ENCODE measurements at places on chromosomes 12 and 14.

GRCh38 chr14:32217301-32217700 is 14.2 kb upstream of the RNU6-8 start:
- no peak for DNase-seq

GRCh38 chr12:47214771-47215170 is 135.0 kb upstream of the AMIGO2 start:
- DNase-seq = no peak

- no peak for DNase-seq
These were observed 4.2 kb upstream of the XPOT start for GRCh38 chr12:64400041-64400440.

DNA sequence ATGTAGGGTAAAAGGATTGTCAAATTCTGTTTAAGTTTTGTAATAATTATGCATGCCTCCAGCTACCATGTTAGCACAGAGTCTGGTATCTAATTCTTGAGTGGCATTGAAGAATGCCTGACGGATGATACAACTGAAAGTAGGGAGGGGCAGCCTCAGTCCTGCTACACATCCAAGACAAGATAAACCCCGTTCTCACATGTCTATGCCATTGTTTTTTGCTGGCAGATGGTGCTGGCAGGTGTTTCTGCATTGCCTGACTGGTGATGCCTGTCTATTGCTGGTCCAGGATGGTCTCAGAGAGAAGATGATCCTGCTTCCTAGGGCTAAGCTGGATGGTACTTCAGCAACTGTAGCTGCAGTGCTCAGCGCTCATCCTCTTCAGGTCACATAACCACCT is 245.8 kb upstream of the NAV3 start:
- DNase-seq = no peak

GRCh38 chr12:113689047-113689610 is 217.5 kb upstream of the LHX5 start:
- DNase-seq = no peak

DNA sequence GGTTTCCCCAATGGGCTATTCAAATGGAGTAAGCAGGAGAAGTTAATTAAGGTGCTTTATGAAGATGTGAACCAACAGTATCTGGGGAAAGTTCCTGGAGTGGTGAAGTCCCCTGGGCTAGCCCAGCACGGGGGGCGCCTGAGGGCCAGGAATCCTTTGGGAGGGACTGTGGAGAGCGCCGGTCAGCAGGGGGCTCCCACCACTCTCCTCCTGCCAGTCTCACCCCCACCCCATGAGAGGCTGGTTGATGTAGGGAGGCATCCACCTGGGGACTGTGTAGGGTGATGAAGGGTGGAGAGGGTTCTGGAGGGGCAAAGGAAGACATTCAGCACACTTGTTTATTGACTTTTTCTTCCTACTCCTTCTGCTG is 4.4 kb downstream of the CEBPE start:
- no peak for DNase-seq

DNA sequence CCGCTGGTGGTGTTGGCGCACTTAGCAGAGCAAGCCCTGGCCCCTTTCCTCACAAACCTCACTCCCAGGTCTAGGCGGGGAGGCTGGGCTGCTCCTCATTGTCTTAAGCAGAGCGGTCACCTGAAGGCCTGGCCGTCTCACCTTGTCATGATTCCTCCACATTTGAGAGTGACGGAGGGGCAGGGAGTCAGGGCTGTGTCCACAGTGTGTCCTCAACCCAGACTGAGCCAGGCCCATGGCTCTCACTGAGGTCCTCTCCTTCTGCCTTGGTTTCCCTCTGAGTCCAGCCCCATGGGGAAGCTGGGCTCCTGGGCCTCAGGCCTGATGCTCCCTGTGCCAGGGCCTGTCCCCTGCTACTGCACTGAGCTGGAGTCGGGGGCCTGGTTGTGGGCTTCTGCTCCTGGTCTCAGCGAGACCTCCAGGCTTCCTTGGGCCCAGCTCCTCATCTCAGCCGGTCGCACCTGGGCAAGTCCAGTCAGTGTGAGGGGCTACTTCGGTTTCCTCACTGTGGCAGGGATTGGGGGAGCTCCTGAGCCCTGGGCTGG is 44.9 kb downstream of the KRT80 start:
- DNase-seq = no peak

GRCh38 chr12:121712190-121712460 is 427 bp upstream of the TMEM120B start:
- DNase-seq = no peak

DNA sequence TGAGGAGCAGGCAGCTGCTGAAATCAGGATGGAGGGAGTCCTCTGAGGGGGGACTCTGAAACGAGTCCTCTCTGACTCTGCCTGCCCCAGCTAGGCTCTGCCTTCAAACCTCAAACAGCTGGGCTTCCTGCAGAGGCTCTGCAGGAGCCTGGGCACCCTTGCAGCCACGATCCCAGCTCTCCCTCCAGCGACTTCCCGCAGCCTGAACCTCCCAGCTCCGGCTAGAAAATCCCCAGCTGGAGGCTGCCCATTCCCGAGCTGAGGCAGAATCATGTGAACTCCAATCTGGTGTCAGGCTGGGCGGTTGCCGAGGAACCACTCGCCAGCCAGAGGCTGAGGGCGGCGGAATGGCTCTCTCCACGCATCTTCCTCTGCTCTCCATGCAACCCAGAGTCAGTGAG is at the start of gene GPR68:
Gene GPR68, minus strand, starts transcription at position 204 of the 401 bp plus-strand sequence. CDS start 9,654 bp downstream, outside the sequence.
- no peak for DNase-seq

- DNase-seq = no peak
These were observed 303.3 kb downstream of the DPF3 start for GRCh38 chr14:72590577-72590976.

- DNase-seq = no peak
These were observed 93.2 kb downstream of the NAV3 start for GRCh38 chr12:77923882-77924281.

DNA sequence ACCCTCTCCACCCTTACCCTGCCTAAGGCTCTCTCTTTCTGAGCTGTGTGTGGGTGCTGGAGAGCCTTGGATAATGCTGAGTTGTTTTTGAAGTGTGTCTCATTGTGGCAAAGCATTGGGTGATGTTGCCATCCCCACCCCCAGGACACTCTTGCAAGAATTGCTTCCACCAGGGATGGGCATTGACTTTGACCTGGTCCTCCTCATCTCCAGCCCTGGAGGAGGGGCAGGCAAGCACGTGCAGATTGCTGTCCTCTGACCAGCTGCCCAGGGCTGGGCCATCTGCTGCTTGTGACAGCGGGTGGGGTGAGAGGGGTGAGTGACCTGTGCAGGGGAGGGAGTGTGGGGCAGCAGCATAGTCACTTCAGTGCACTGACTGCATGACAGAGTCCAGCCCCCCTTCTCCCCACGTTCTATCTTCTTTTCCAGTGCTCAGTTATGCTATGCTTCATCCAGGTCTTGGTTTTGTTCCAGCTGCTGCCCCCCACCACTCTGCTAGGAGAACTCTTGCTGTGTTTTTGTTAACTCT is 26.2 kb downstream of the SUSD6 start:
- no peak for DNase-seq

DNA sequence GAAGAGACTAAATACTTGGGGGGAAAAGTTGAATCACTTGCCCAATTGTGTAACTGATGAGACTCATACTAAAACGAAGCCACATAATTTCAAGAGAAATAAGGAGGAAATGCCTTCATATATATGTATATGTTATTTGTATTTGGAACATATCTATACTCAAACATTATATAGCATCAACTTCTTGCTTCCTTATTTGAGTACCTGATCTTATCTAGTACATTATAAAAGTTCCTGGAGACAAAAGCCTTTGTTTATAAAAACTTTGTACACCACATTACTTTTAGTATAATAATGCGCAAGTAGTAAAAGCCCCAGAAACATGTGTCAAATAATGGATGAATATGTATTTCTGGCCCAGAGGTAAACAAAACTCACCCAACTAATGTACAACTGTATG is 92.0 kb downstream of the SLC2A13 start:
- DNase-seq = no peak

GRCh38 chr12:44689587-44689986 is 186.5 kb downstream of the NELL2 start:
- no peak for DNase-seq

Data from vagina (tissue), 2 donors.